ENCODE measurements at places on chromosomes 5 and 9.

DNA sequence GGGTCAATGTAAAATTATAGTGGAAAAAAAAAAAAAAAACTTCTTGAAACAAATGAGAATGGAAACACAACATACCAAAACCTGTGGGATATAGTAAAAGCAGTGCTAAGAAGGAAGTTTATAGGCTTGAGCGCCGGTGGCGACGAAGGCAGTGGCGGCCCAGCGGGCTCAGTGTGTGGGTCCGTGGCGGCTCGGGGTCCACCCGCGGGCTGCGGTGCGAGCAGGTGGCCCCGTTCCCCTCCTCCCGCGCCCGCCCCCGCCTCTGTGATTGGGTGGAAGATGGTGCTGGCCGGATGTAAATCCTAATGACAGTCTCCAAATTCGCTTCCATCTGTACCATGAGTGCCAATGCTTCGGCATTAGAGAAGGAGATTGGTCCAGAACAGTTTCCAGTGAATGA is 57.5 kb upstream of the TLX3 start:
- DNase-seq = no peak
- no peaks in the 10 kb centered on the region for H3K27me3 ChIP-seq
- no peak overlapping the region for H3K4me3 ChIP-seq
- H3K27ac ChIP-seq = no peak overlapping the region
- no peaks in the 10 kb centered on the region for H3K4me1 ChIP-seq

GRCh38 chr9:135889564-135890189 is 17.7 kb downstream of the CAMSAP1 start:
- H3K4me3 ChIP-seq = no peak overlapping the region
- H3K4me1 ChIP-seq = peaks cover 68% of the 10 kb centered on the region
- H3K36me3 ChIP-seq = peaks cover 24% of the 10 kb centered on the region
- H3K27me3 ChIP-seq = no peaks in the 10 kb centered on the region

DNA sequence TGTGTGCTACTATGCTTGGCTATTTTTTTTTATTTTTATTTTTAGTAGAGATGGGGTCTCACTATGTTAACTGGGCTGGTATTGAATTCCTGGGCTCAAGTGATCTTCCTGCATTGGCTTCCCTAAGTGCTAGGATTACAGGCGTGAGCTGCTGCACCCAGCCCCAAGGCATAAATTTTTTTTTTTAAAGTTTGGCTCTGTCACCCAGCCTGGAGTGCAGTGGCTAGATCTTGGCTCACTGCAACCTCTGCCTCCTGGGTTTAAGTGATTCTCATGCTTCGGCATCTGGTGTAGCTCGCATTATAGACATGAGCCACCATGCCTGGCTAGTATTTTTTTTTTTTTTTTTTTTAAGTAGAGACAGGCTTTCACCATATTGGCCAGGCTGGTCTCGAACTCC is 70.3 kb downstream of the RAB24 start:
- H3K4me1 ChIP-seq = peaks cover 8% of the 10 kb centered on the region
- H3K4me3 ChIP-seq = no peak overlapping the region
- no peak overlapping the region for H3K27ac ChIP-seq
- no peaks in the 10 kb centered on the region for H3K27me3 ChIP-seq
- DNase-seq = no peak

DNA sequence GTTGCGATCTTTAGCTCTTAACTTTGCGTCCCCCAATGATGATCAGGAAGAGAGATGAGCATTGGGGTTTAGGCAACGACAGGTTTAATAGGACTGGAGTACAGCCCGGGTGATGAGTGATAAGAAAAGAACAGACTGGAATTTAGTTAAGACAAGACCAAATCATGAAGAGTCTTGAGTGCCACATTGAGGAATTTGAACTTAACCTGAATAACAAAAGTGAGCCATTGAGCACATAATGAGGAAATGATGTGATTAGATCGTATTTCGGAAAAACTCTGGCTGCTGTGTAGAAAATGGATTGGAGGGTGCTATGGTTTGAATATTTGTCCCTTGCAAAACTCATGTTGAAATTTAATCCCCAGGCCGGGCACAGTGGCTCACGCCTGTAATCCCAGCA is 83.2 kb upstream of the MELK start:
- H3K27me3 ChIP-seq = no peaks in the 10 kb centered on the region
- no peak overlapping the region for H3K27ac ChIP-seq
- no peak for DNase-seq

- no peak for DNase-seq
- peaks cover 47% of the 10 kb centered on the region for H3K36me3 ChIP-seq
- H3K27ac ChIP-seq = no peak overlapping the region
- no peaks in the 10 kb centered on the region for H3K27me3 ChIP-seq
Observed at GRCh38 chr5:1502046-1502736, 21.6 kb downstream of the LPCAT1 start.

- H3K4me1 ChIP-seq = no peaks in the 10 kb centered on the region
- H3K27me3 ChIP-seq = no peaks in the 10 kb centered on the region
- DNase-seq = no peak
- H3K36me3 ChIP-seq = no peaks in the 10 kb centered on the region
- no peak overlapping the region for H3K27ac ChIP-seq
Observed at GRCh38 chr9:126945682-126946081, 31.1 kb downstream of the RALGPS1 start.

Measured in spinal cord (tissue), 10 donors.